Dermis blood vessel endothelial cell (primary cell): ENCODE measurements at places on chromosomes 3 and 15.
A peak's percentile ranks its signal among the peaks of the same experiment; 100 is the strongest.

- DNase-seq, result no peak
Observed at GRCh38 chr3:46353647-46354410, at the start of gene CCR2. Gene CCR2, plus strand, starts transcription at chr3:46354111. Its CDS starts 3,417 bp downstream, at chr3:46357528.

- DNase-seq, result no peak
Observed at GRCh38 chr3:18872466-18872865, 275.8 kb upstream of the KCNH8 start.

- no peak for DNase-seq
Observed at GRCh38 chr3:70273492-70273891, 38.9 kb downstream of the MDFIC2 start.

DNA sequence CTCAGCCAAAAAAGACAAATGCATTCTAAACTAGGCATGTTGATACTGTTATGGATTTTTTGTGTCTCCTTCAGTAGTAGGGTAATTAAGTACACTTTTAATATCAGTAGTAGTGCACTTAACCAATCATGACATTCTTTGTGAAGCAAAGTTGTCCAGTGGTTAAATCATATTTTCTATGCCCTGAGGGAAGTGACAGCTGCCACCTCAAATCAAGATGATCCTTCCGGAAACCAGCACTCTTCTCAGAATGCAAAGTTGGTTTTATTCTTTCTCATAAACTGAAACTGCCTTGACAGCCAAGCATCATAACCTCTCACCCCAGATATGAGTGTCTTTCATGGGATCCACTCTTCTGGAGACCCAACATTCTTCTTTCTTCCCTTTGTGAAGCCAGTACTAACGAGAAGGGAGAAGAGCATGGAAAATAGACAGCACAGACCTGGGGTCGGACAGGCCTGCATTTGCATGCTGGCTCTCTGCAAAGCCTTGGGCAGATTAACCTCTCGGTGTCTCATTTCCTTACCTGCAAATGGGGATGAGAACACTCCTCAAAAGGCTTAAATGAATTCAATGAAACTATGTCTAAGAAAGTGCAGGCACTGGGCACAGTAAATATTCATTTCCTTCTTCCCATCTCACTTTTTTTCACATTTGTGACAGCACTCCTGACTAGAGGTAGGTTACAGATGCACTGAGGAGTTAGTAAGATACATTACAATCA lies 13.2 kb downstream of the AAGAB start:
- DNase-seq, result no peak

GRCh38 chr3:47057212-47057671 lies 77.8 kb downstream of the NBEAL2 start:
- no peak for DNase-seq

DNA sequence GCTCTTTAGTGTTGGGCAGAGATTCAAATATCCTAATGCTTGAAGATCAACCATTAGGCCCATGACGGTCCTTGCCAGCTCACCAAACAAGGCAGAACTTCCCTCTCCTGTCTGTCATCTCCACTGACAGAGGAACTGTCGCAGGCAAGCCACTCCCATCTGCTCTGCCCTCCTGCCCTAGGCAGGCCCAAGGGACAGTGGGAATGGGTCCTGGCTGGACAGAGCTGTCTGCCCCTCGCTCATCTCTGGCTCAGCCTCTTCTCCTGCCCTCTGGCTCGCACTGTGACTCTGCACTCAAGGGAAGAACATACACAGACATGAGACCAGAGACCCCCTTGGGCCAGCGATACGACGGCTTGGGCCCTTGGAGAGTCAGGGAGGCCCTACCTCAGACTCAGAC lies 7.6 kb upstream of the MUSTN1 start:
- DNase-seq, result no peak

DNA sequence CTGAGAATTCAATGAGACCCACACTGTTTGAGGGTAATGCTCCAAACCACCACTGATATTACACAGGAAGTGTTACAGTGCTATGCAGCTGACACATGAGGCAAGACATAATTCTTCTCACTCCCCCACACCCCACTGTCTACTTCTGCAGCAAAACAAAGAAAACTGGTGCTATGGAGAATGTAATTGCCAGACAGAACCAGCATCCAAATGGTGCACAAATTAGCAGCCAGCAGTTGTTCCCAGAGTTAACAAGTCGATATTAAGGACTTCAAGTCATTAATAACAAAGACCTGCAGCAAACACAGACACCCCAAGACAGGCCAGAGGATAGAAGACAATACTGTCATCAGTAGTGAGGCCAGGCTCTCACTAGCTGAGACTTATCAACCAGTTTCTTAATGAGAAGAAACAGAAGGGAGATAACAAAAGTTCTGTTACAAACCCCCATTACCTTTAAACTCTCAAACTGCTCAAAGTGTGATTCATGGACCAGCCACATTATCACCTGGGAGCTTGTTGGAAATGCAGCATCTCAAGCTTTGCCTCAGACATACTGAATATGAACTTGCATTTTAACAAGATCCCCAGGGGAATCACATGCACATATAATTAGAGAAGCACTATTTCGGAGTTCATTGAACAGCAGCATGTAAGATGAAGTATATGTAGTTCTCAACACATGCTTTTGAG lies 58.7 kb upstream of the FNDC3B start:
- peak; percentile 33 for DNase-seq
